ENCODE measurements at places on chromosomes 12 and 14.

DNA sequence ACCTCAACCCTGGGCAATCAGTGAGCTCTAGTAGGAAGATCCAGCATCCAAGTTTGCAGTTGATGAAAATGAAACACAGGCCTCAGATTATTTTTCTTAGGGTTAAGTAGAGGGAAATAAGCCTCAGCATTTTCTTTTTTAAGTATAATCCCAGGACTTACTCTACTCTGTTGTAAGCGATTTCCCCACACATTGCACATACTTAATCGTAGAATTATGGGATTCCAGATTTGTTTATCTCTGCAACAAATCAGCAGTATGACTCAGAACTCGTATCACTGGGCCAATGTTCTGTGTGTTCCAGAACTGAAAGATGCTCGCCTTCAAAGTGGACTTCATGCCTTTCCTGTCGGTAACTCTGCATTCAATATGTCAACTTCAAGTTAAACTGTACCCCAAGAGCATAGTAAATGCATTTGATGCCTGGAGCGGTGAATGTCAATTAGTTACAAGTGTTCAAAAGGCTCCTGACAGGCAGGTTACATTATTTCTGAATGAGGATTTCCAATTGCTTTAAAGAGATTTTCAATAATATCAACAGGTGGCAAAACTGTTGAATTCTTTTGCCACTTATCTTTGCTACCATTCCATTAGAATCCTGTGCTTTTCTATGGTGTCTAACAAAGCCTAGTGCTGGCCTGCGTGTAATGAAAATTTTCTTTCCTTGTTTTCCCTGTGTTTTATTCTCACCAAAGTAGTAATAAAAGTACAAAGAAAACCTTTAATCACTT, 323.8 kb upstream of the SYT1 start:
- no peak for DNase-seq

- peak; percentile 70 for DNase-seq
Observed at GRCh38 chr12:94603434-94604365, 46.7 kb downstream of the TMCC3 start.

- DNase-seq, result no peak
Observed at GRCh38 chr14:73935666-73936065, 14.2 kb downstream of the FAM161B start.

DNA sequence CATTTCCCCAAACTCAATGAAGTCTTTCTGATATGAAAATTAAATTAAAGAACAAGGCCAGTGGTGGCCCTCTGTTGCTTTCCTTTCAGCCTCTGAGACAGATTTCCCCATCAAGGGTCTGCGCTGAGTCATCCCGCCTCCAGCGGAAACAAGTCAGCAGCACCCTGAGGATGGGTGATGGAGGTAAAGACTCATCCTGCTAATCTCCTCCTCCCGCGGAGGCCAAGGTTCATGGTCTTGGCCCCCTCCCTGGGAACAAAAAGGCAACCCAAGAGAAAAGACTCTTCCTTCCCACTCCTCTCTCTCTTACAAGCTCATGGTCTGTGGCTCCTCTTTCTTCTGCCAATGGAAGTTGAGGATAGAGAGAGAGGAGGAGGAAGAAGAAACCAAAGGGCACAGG, 9.0 kb upstream of the NUMB start:
- peak; percentile 86 for DNase-seq

- no peak for DNase-seq
Observed at GRCh38 chr12:128004383-128004938, 262.5 kb upstream of the TMEM132C start.

DNA sequence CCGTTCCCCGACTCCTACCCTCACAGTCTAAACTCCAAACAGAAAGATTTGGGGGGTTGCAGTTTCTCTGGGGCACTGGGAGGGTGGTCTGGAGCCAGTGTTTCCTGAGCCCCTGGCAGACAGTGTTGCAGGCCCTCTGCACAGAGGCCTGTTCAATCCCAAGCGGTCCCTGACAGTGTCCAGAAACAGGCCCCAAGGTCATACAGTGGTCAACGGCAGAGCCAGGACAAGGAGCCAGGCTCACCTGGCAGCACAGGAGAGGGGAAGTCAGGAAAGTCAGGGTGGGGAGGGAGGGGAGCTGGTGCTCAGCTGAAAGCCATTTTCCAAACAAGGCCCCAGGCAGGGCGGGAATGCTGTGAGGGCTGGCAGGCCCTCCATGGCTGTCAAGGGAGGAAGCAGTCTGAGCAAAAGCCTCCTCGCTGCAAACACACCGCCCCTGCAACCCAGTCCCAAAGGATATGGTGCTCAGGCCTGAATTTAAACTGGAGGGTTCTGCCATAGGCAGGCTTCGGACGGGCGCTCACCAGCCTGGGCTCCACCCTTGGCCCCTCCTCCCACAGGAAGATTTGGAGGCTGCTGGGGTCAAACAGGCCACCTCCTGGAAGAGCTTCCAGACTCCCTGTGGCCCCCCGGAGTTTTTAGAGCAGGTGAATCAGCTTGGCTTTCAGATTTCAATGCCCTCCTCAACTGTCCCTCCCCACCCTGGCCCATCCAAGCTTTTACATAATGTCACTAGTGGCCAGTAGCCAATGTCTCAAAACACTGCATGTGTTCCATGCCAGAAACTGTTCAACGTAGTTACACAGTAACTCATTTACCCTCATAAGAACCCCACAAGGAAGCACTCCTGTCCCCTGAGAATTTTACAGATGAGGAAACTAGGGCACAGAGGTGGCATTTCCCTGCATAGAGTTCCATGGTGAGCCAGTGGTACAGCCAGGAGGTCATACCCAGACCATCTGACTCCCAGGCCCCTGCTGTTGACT, 41.5 kb downstream of the CHGA start:
- no peak for DNase-seq

GRCh38 chr12:211639-212414, 2.1 kb downstream of the SLC6A12 start:
- no peak for DNase-seq

GRCh38 chr14:97851428-97851995, 1054.3 kb downstream of the VRK1 start:
- DNase-seq, result no peak

- no peak for DNase-seq
Observed at GRCh38 chr12:96040305-96041133, 5.1 kb upstream of the LTA4H start.

GRCh38 chr12:22935501-22935900, 310.5 kb downstream of the ETNK1 start:
- DNase-seq, result no peak

DNA sequence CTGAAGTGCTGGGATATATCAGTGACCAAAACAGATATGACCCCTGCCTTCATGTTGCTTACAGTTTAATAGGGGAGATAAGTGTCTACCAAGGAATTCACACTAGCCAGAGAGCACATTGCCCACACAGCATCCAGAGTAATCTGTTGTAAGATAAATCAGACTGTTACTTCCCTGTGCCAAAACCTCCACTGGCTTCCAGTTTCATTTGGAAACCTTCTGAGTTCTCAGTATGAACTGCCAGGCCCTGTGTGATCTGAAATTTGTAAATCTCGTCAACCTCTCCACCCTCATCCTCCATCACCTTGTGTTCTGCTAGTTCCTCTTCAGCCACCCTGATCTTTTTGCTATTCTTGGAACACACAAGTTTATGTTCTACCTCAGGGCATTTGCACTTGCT, 154.7 kb downstream of the ETV6 start:
- no peak for DNase-seq

GRCh38 chr12:65634626-65635331, 189.5 kb upstream of the HMGA2 start:
- no peak for DNase-seq

DNA sequence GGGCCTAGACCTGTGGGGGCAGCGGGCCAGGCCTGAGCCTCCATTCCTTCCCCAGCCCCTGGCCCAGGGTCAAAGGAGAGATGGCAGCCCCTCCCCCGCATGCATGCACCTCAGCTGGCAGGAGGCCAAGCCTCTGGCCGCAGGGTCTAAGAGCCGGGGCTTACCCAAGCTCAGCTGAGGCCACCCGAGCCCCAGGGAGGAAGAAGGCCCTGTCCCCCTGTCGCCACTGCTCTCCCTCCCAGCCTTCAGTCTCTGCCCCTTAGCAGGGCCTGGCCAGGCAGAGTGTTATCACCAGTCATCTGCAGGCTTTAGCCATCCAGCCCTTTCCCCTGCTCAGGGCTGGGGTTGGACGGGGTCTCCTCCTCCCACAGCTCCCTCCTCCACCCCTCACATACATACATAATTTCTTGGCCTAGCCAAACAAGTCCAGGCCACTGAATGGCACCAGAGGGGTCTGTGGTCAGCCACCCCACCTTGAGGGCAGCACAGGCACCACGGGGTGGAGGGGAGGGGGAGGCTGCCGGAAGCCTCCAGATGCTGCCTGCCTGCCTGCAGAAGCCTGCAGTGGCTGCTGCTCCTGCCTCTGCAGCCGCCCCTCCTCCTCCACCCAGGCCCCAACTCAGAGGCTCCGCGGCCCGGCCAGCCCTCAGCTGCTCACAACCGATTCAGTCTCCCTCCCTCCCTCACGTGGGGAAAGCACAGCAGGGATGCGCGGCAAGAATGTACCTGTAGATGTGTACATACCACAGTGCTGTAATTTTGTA, 22.8 kb downstream of the RAB35 start:
- DNase-seq, result no peak

DNA sequence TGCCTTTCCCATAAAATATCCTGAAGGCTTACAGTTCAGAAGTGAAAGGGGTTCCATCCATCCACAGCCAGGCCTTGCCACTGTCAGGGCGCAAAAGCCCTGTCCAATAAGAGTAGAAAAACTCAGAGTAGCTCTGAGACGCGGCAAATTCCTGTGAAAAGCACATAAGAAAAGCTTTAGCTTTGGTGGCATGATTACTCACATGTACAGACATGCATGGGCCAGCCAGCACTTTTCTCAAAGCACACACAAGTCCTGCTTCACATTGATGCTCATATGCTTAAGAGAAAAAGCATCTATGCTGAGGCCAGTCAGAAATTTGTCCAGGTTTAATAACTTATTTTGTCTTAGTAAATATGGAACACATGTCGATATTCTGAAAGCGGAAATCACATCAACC, 25.5 kb downstream of the CLEC1A start:
- no peak for DNase-seq

- DNase-seq, result no peak
Observed at GRCh38 chr14:77406718-77407117, 16.6 kb downstream of the NOXRED1 start.

GRCh38 chr12:108131657-108132126, 2.6 kb downstream of the WSCD2 start:
- DNase-seq, result no peak

DNA sequence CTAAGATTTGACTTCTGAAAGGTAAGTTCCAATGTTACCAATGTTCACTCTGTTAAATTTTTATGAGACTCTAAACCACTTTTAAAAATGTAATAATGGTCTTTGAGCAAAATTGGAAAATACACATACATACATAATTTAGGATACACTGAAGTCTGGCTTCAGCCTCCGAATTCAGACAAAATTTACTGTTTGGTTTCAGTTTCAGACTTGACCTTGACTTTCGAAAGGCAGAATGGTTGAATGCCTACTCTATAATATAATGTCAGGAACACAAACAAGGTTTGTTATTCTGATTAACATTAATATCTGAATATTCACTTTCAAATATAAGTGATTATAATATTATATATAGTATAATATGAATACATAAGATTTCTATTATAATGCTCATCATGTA, 74.1 kb upstream of the KRAS start:
- DNase-seq, result no peak

DNA sequence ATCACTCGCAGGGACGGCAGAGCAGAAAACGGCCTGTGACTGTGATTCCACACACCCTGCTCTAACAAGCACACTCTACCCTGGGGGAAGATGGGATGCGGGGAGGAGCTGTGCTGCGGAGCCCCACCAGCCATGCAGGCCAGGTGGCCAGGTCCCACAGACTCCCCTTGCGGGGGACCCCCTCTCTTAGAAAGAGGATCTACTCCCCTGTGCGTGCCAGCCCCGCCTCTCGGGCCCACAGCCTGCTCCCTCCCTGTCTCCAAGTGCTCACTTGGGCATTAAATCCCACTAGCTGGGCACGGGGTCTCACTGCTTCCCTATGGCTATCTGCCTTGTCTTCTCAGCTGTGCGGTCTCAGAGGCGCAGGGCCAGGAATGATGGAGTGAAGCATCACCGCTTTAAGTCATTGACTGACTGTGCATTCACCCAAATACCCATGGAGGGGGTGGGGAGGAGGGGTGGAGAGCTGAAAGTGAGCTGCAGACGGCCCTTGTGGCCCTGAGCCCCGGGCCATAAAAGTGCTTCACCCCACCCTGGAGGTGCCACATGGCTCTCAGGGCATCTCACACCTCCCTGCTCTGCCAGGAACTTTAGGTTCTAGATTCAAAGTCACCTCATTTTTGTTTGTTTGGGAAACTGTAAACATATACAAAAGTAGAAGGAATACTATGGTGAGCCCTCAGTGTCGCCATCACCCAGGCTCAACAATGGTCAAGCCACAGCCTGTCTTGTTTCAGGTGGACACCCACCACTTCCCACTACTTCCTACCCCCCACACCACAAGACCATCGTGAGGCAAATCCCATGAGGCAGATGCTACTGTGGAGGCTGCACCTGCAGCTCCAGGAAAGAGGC, 9.4 kb downstream of the STX2 start:
- no peak for DNase-seq

DNA sequence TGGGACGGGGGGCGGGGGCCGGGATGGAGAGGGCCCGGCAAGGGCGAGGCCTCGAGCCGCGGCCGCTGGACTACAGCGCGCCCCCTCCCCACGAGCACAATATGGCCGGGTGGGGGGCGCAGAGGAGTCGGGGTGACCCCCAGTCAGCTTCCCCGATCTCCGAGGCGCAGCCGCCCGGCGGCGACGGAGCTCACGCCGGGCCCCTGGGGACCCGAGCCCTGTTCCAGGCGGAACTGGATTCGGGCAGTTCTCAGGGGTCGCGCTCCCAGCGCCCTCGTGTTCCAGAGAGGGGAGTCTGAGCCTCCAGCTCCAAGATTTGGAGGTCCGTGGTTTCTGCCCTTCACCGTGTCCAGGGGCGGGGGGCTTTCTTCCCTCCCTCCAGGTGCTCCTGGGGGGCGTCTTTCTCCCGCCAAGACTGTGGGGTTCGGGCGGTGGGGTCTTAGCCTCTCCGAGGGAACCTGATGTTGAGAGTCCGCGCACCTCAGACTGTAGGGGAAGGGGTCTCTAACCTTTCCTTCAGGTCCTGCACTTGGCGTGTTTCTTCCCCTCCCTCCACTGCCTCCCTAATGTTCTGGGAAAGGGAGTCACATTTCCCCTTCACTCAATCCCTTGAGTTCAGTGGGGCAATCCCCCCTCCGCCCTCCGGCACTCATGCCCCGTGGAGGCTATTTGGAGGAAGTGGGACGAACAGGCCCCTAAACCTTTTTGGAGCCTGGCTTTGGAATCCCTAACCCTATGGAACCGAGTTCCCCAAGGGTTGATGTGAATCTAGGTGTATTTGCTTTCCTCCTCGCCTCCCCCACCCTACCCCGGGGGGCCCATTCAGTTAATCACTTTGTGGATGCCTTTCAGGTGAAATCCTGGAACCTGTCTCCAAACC, 584 bp downstream of the ACVR1B start:
- peak; percentile 13 for DNase-seq

DNA sequence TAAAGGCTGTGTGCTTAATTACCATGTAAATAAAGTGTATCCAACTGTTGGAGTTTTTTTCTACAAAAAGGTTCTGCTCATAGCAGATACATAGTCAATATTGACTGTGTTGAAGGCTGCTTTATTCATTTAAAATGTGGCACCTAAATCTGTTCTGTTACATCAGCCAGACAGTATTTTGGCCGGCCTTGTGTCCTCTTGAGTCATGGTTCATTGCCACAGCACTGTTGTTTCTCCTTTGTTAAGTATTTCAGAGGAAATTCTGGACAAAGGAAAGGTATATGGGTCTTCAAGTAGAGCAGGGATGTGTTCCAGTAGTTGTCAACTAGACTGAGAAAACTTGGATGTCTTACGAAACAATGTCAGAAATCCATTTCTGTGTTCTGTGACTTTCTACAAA, 95.5 kb downstream of the SLC38A6 start:
- DNase-seq, result no peak

Data from activated CD4-positive, alpha-beta T cell treated with anti-CD3 and anti-CD28 coated beads for 48 hours (primary cell).